Mesenchymal stem cell (in vitro differentiated cells and primary cell): ENCODE measurements at places on chromosomes 1 and 21.
A peak's percentile ranks its signal among the peaks of the same experiment; 100 is the strongest.

GRCh38 chr1:117171900-117172511 is 38.7 kb downstream of the VTCN1 start:
- DNase-seq = no peak
- peaks cover 6% of the 10 kb centered on the region for H3K4me1 ChIP-seq
- H3K27ac ChIP-seq = no peak overlapping the region

- no peak overlapping the region for H3K4me3 ChIP-seq
- H3K4me1 ChIP-seq = peaks cover 18% of the 10 kb centered on the region
- no peaks in the 10 kb centered on the region for H3K36me3 ChIP-seq
These were observed 15.8 kb downstream of the RCC1 start for GRCh38 chr1:28521502-28522164.

DNA sequence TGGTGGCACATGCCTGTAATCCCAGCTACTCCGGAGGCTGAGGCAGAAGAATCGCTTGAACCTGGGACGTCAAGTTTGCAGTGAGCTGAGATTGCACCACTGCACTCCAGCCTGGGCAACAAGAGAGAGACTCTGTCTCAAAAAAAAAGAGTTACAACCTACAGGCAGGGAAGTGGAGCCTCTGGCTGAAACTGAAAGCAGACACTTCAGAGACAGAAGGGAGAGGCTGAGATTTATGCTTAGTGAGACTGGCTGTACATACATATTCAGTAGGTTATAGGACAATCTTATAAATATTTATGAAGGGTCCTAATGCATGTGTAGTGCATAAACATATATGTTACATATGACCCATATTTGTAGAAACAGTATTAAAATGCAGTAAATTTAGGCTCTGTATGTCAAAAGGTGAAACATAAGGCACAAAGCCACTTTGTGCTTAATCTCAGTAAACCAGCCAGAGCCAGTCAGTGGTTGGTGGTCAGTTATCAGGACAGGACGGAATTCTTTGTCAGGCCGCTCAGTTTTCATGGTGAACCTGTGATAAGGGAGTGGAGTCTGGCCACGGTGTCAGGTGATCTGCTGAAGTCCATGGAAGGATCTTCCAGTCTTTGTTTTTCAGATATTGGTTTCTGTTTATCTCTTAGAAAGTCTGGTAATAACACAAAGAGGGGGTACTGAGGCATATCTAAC is 13.7 kb downstream of the RHEX start:
- peaks cover 8% of the 10 kb centered on the region for H3K4me1 ChIP-seq
- H3K36me3 ChIP-seq = peaks cover 50% of the 10 kb centered on the region
- no peak overlapping the region for H3K27ac ChIP-seq
- H3K4me3 ChIP-seq = no peak overlapping the region
- no peaks in the 10 kb centered on the region for H3K27me3 ChIP-seq

GRCh38 chr21:38768471-38769063 is 37.2 kb upstream of the ETS2 start:
- peaks cover 8% of the 10 kb centered on the region for H3K27me3 ChIP-seq
- no peak overlapping the region for H3K4me3 ChIP-seq
- no peaks in the 10 kb centered on the region for H3K36me3 ChIP-seq
- H3K4me1 ChIP-seq = peaks cover 11% of the 10 kb centered on the region

DNA sequence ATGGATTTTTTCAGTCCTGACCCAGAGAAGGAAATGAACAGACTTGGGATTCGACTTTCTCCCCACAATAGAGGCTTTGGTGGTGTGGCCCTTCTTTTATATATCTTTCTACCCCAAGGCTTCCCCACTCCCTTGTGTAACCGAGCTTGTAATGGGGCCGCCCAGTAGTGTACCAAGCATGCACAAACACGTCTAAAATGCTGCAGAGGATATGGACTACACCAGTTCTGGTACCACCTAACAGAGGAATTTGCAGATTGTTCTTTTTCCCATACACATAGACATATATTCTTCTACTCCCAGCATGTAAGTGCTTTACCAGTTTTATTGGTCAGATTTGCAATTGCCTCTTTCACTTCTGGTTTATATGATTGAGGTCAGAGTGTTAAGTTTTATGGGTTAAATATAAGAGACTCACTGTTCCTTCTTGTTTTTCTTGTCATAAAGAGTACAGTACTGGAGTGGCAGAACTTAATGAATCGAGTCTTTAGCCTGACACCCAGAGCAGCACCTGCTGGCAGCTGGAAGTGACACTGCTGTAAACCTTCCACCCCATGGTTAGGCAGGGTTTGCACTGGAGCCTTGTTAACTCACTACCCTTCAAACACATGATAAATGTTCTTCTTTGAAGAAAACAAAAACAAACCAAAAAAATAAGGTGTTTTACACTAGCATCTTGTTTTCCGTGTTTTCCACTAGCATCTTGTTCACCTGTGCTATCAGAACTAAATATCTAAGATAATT is 198.6 kb downstream of the PTPRC start:
- H3K27ac ChIP-seq = no peak overlapping the region
- no peaks in the 10 kb centered on the region for H3K27me3 ChIP-seq
- no peaks in the 10 kb centered on the region for H3K36me3 ChIP-seq
- H3K4me1 ChIP-seq = peaks cover 1% of the 10 kb centered on the region

- no peaks in the 10 kb centered on the region for H3K36me3 ChIP-seq
- H3K27ac ChIP-seq = no peak overlapping the region
- no peaks in the 10 kb centered on the region for H3K4me1 ChIP-seq
- no peak overlapping the region for H3K4me3 ChIP-seq
- no peaks in the 10 kb centered on the region for H3K27me3 ChIP-seq
These were observed 715.0 kb upstream of the ADAMTS5 start for GRCh38 chr21:27681841-27682240.

GRCh38 chr1:151935154-151935553 is 25.8 kb upstream of the THEM4 start:
- no peaks in the 10 kb centered on the region for H3K27me3 ChIP-seq
- no peak overlapping the region for H3K27ac ChIP-seq
- peak; percentile 40 for DNase-seq
- no peaks in the 10 kb centered on the region for H3K36me3 ChIP-seq
- no peak overlapping the region for H3K4me3 ChIP-seq
- peaks cover 6% of the 10 kb centered on the region for H3K4me1 ChIP-seq

DNA sequence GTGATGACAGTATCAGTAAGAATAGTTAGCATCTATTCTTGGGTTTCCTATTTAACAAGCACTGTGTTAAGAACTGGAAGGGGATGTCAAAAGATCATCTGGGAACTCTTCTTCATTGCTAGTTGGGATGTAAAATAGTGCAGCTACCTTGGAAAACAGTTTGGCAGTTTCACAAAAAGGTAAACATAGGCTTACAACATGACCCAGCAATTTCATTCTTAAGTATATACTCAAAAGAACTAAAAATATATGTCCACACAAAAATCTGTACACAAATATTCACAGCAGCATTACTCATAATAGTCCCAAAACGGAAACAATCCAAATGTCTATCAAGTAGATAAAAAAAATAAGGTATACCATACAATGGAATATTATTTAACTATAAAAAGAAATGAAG is 45.7 kb downstream of the DIPK1A start:
- H3K27me3 ChIP-seq = no peaks in the 10 kb centered on the region
- no peak for DNase-seq
- H3K4me1 ChIP-seq = no peaks in the 10 kb centered on the region
- no peak overlapping the region for H3K27ac ChIP-seq

- no peaks in the 10 kb centered on the region for H3K27me3 ChIP-seq
- no peak overlapping the region for H3K4me3 ChIP-seq
- DNase-seq = peak; percentile 49
- H3K4me1 ChIP-seq = peaks cover 4% of the 10 kb centered on the region
These were observed 20.2 kb upstream of the SLFNL1 start for GRCh38 chr1:41041614-41042270.

DNA sequence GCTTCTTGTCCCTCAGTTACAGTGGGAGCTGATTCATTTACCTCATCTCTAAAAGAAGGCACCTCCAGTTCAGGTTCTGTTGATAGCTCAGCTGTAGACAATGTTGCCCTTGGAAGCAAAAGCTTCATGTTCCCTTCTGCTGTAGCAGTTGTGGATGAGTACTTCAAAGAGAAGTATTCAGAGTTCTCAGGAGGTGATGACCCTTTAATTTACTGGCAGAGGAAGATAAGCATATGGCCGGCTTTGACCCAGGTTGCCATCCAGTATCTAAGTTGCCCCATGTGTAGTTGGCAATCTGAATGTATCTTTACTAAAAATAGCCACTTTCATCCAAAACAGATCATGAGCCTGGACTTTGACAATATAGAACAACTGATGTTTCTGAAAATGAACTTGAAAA is 4.5 kb downstream of the ZBED6 start:
- H3K27ac ChIP-seq = no peak overlapping the region
- H3K27me3 ChIP-seq = no peaks in the 10 kb centered on the region
- H3K4me1 ChIP-seq = peaks cover 2% of the 10 kb centered on the region
- DNase-seq = no peak

DNA sequence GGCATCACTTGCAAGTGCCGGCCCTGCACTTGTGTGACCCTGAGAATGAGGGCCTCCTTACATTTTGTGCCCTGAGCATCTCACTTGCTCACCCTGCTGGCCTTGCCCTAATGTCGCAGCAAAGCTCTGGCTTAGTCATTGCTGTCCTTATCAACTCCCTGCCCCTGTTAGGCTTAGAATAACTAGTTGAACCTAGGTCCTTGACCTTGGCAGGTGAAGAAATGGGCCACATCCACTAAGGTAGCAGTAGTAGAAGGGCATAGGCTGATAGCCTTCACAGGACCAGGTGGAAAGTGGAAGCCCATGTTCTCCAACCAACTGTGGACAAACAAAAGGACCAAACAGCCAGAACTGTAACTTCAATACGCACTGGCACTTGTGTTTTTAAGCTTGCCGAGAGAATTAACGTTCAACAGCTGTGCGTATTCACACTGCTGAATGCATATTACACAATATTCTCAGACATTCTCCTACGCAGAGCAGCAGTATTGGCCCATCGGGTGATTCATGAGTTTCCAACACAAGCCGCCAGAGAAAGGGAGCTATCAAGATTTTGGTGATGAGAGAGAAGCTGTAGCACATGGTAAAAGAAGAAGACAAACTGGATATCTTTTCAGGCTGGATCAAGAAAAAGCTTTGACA is 27.7 kb upstream of the PTGFRN start:
- H3K27me3 ChIP-seq = no peaks in the 10 kb centered on the region
- peak overlapping the region; percentile 39 for H3K4me3 ChIP-seq
- H3K27ac ChIP-seq = no peak overlapping the region
- no peaks in the 10 kb centered on the region for H3K36me3 ChIP-seq

- H3K27ac ChIP-seq = peak overlapping the region; percentile 46
- DNase-seq = peak; percentile 95
- peaks cover 30% of the 10 kb centered on the region for H3K27me3 ChIP-seq
- H3K4me3 ChIP-seq = peak overlapping the region; percentile 3
- no peaks in the 10 kb centered on the region for H3K36me3 ChIP-seq
- peaks cover 7% of the 10 kb centered on the region for H3K4me1 ChIP-seq
These were observed 70.3 kb downstream of the SERINC2 start for GRCh38 chr1:31483012-31483946.

DNA sequence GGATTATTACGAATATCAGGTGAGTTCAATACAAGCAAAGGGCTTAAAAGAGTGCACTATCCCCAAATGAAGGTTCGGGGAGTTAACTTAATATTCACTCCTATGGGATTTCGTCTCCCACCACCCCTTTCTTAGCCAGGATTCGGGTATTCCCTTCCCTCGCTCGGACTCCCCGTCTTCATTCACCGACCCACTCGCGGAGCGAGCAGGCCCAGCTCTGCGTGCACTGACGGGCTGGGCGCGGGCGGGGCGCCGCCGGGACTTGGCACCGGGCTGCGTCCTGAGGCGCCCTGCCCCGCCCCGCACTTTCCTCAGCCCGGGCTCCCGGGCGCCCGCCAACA is 7.7 kb upstream of the MPZL1 start:
- H3K36me3 ChIP-seq = no peaks in the 10 kb centered on the region
- no peak overlapping the region for H3K27ac ChIP-seq
- DNase-seq = no peak
- peak overlapping the region; percentile 66 for H3K4me3 ChIP-seq
- H3K4me1 ChIP-seq = peaks cover 6% of the 10 kb centered on the region
- H3K27me3 ChIP-seq = no peaks in the 10 kb centered on the region

GRCh38 chr1:214354440-214355148 is 73.6 kb downstream of the SMYD2 start:
- H3K4me3 ChIP-seq = no peak overlapping the region
- peaks cover 71% of the 10 kb centered on the region for H3K36me3 ChIP-seq
- H3K4me1 ChIP-seq = peaks cover 3% of the 10 kb centered on the region
- no peaks in the 10 kb centered on the region for H3K27me3 ChIP-seq

- H3K27ac ChIP-seq = no peak overlapping the region
- peaks cover 1% of the 10 kb centered on the region for H3K4me1 ChIP-seq
- H3K36me3 ChIP-seq = no peaks in the 10 kb centered on the region
- H3K27me3 ChIP-seq = no peaks in the 10 kb centered on the region
- DNase-seq = no peak
These were observed 140.7 kb upstream of the PTBP2 start for GRCh38 chr1:96580920-96581319.

DNA sequence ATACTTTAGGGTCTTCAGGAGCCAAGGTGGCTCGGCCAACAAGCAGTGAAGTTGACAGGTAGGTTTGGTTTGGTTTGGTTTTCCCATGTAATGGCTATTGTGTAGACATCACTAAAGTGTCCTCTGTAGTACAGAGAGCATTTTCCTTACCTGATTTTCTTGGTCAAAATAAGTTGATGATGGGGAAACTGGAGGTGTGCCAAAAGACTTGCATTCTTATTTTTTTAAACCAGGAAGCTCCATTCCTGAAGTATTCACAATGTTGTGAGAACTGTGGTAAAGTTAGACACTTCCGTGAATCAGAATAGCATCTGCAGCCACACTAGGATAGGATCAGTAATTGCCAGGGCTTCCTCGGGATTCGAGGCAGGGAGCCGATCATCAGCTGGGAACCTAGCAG is 2.9 kb downstream of the ZBTB37 start:
- no peak overlapping the region for H3K27ac ChIP-seq
- H3K36me3 ChIP-seq = peaks cover 14% of the 10 kb centered on the region
- DNase-seq = no peak
- H3K27me3 ChIP-seq = no peaks in the 10 kb centered on the region
- peaks cover 3% of the 10 kb centered on the region for H3K4me1 ChIP-seq

GRCh38 chr1:23035823-23036452 is 16.7 kb downstream of the KDM1A start:
- H3K4me1 ChIP-seq = peaks cover 1% of the 10 kb centered on the region
- H3K36me3 ChIP-seq = no peaks in the 10 kb centered on the region
- no peak overlapping the region for H3K4me3 ChIP-seq
- H3K27me3 ChIP-seq = no peaks in the 10 kb centered on the region
- no peak for DNase-seq

DNA sequence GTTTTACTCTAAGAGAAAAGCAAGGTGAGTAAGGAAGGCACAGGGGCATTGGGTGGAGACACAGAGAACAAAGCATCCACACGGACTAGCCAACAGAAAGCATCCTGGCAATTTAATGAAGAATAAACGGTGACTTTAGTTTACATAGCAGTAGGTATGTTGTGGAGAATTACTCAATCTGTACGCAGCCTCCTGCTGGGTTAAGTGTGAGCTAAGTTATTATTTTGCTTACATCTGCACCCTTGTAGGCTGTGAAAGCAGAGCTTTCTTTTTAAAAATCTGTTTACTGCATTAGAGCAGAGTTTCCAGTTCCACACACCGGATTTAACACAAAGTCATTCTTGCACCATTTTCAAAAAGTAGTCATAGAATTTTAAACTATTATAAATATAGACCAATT is 144.5 kb downstream of the AKT3 start:
- no peak for DNase-seq
- no peaks in the 10 kb centered on the region for H3K36me3 ChIP-seq
- H3K4me1 ChIP-seq = no peaks in the 10 kb centered on the region
- no peaks in the 10 kb centered on the region for H3K27me3 ChIP-seq
- H3K27ac ChIP-seq = no peak overlapping the region

- no peaks in the 10 kb centered on the region for H3K36me3 ChIP-seq
- DNase-seq = peak; percentile 95
- H3K27ac ChIP-seq = no peak overlapping the region
These were observed 47.9 kb upstream of the SLC44A3 start for GRCh38 chr1:94772230-94772641.

- peak overlapping the region; percentile 34 for H3K4me3 ChIP-seq
- no peaks in the 10 kb centered on the region for H3K36me3 ChIP-seq
- no peak overlapping the region for H3K27ac ChIP-seq
- DNase-seq = no peak
- peaks cover 76% of the 10 kb centered on the region for H3K27me3 ChIP-seq
These were observed 89.6 kb downstream of the C1orf94 start for GRCh38 chr1:34266127-34266951.
